ENCODE measurements at places on chromosomes 3 and 15. TPM values are rescaled to one million over a fixed set of nuclear protein-coding genes. Genes with fewer than 3 reads are reported as not detected.

DNA sequence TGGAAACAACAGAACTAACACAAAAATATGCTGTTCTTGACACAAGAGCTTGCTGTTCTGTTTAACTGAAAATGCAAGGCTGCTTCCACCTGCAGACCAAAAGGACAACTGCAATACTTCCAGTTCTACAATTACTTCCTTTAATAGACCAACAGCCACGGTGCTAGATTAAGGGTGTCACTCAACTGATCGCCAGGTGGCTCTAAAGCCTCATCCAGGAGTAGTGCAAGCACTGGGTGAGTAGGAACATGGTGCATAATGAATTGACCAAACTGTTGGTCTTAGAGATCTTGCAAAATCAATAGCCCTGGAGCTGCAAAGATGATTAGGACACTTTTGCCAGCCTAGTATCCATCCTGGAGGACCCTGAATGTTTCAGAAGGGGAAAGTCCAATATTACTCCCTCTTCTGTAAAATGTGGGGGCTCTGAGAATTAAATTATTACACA lies 3.6 kb upstream of the CLDN16 start:
- H3K27ac ChIP-seq = no peak overlapping the region
- no peak overlapping the region for H3K4me3 ChIP-seq
- H3K4me1 ChIP-seq = no peaks in the 10 kb centered on the region
- no peaks in the 10 kb centered on the region for H3K36me3 ChIP-seq

Gene TM4SF4
- 149 TPM for total RNA-seq

GRCh38 chr15:38961931-38962330 lies 397.3 kb upstream of the RASGRP1 start:
- no peaks in the 10 kb centered on the region for H3K36me3 ChIP-seq
- H3K4me1 ChIP-seq = no peaks in the 10 kb centered on the region
- H3K27me3 ChIP-seq = no peaks in the 10 kb centered on the region
- H3K27ac ChIP-seq = no peak overlapping the region
- H3K4me3 ChIP-seq = no peak overlapping the region
- DNase-seq = no peak

Gene CHDH
- total RNA-seq = 21.5 TPM

Gene CCR5
- 0.78 TPM for total RNA-seq

DNA sequence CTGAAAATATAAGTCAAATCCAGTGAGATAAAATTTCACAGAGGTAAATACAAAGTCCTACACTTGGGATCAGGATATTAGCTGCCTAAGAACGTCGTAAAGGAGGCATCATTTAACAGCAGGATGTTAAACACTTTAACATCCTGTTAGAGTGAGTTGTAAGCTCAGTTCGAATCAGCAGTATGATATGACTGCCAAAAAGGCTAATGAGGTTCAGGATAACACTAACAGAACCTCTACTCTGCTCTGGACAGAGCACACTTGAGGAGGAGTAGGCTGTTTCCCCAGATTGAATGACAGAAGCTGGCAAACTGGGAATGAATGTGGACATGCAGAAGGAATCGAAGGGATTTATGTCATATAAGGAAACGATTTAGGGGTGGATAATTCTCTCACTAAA lies 227.1 kb upstream of the CD96 start:
- DNase-seq = no peak
- H3K4me3 ChIP-seq = no peak overlapping the region
- no peaks in the 10 kb centered on the region for H3K27me3 ChIP-seq
- H3K4me1 ChIP-seq = peaks cover 13% of the 10 kb centered on the region
- H3K36me3 ChIP-seq = no peaks in the 10 kb centered on the region
- no peak overlapping the region for H3K27ac ChIP-seq

GRCh38 chr3:12395349-12396012 lies 88.8 kb upstream of the TSEN2 start:
- no peak for DNase-seq
- H3K4me3 ChIP-seq = no peak overlapping the region
- no peaks in the 10 kb centered on the region for H3K36me3 ChIP-seq
- no peaks in the 10 kb centered on the region for H3K4me1 ChIP-seq

GRCh38 chr3:32885283-32885901 lies 66.1 kb upstream of the CCR4 start:
- DNase-seq = no peak
- no peak overlapping the region for H3K4me3 ChIP-seq
- H3K4me1 ChIP-seq = no peaks in the 10 kb centered on the region

Gene STAB1
- total RNA-seq = 55.3 TPM

- no peaks in the 10 kb centered on the region for H3K27me3 ChIP-seq
- no peak overlapping the region for H3K27ac ChIP-seq
- H3K36me3 ChIP-seq = no peaks in the 10 kb centered on the region
- no peaks in the 10 kb centered on the region for H3K4me1 ChIP-seq
Measured at GRCh38 chr3:35120026-35120425, 519.3 kb upstream of the ARPP21 start.

GRCh38 chr3:138394156-138394555 lies 40.3 kb upstream of the ESYT3 start:
- H3K36me3 ChIP-seq = no peaks in the 10 kb centered on the region
- no peak for DNase-seq
- no peak overlapping the region for H3K4me3 ChIP-seq

DNA sequence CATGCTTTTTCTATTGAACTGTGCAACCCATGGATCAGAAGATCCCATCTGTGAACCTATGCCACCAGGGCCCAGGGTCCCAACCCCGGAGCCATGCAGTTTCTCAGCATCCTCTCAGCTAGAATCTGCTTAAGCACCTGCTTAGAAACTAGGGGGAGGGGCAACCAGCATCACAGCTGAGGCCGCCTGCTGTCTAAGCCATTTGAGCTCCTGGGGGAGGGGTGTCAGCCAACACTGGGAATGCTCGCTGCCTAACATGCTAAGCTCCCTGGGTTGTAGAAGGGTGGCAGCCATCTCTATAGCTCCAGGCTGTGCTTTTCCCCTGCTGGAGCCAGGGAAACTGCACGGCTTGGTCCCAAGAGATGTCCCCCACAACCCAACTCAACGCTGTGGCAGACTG lies 322.8 kb downstream of the EDEM1 start:
- no peak for DNase-seq
- H3K4me1 ChIP-seq = no peaks in the 10 kb centered on the region
- H3K36me3 ChIP-seq = no peaks in the 10 kb centered on the region
- no peak overlapping the region for H3K27ac ChIP-seq
- no peaks in the 10 kb centered on the region for H3K27me3 ChIP-seq
- no peak overlapping the region for H3K4me3 ChIP-seq

GRCh38 chr15:60651734-60652141 lies 172.8 kb upstream of the ICE2 start:
- no peak overlapping the region for H3K4me3 ChIP-seq
- no peak overlapping the region for H3K27ac ChIP-seq

- no peak overlapping the region for H3K4me3 ChIP-seq
- peak; percentile 70 for DNase-seq
- H3K27ac ChIP-seq = no peak overlapping the region
Measured at GRCh38 chr3:73352841-73353645, 271.7 kb downstream of the PDZRN3 start.

- H3K4me1 ChIP-seq = no peaks in the 10 kb centered on the region
- H3K27ac ChIP-seq = no peak overlapping the region
- H3K4me3 ChIP-seq = no peak overlapping the region
- no peaks in the 10 kb centered on the region for H3K27me3 ChIP-seq
- peak; percentile 54 for DNase-seq
Measured at GRCh38 chr3:37700466-37701248, 161.0 kb upstream of the CTDSPL start.

Gene MAGI1
- 63.6 TPM for total RNA-seq

- peaks cover 9% of the 10 kb centered on the region for H3K4me1 ChIP-seq
- no peak overlapping the region for H3K4me3 ChIP-seq
- H3K27ac ChIP-seq = no peak overlapping the region
- H3K36me3 ChIP-seq = no peaks in the 10 kb centered on the region
- no peaks in the 10 kb centered on the region for H3K27me3 ChIP-seq
- no peak for DNase-seq
Measured at GRCh38 chr15:75713338-75713895, 769 bp upstream of the CSPG4 start.

Gene DAPK2
- total RNA-seq = 2.9 TPM

Gene CD96
- 0.33 TPM for total RNA-seq

Gene GRK7
- not detected for total RNA-seq

DNA sequence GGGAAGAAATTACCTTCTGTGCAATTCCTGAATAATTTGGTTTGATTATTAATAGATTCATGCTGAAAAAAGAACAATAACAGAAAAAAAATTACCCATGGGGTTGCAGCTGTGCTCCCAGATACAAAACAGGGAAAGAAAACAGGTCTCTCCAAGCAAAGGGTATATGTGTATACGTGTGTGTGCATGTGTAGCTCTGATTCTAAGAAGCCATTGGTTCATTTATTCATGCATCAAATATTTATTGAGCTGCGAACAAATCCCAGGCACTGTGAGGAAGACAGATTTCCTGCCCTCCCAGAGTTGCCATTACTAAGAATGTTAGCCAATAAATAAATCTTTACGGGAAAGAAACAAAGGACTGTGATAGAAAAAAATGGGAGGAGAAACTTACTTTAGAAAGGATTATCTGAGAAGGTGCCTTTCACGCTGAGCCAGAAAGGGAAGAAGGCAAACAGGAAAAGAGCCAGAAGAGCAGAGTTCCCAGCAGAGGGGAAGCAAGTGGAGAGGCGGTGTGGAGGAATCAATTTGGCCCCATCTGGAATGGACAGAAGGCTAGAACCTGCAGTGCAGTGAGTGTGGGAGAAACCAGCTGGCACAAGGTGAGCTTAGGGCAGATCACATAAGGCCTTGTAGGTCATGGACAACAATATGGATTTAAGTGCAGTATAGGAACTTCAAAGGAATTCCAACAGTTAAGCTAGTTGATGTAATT lies 20.7 kb downstream of the CHL1 start:
- H3K4me3 ChIP-seq = no peak overlapping the region
- no peak for DNase-seq
- no peaks in the 10 kb centered on the region for H3K27me3 ChIP-seq
- no peak overlapping the region for H3K27ac ChIP-seq
- no peaks in the 10 kb centered on the region for H3K4me1 ChIP-seq
- H3K36me3 ChIP-seq = no peaks in the 10 kb centered on the region

DNA sequence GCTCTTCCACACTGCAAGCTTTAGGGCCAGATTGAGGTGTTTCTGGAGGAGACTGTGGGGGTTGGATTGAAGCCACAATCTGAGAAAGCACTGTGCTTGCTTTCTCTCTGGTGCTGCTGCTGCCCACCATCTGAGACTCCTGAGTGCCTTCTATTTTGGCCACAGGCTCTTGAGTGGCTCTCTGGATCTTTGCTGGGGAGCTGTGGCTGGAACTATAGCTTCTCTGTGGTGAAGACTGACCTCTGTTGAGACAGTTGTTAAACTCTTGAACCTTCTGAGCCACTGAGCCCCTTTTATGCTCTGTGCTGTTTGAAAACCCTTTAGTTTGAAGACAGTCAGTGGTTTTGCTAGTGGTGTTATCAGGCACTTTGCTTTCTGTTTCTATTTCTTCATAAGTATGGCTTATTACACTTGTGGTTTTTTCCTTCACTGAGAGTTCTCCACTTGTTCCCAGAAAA lies 108.7 kb upstream of the TSPAN3 start:
- no peak overlapping the region for H3K4me3 ChIP-seq
- no peaks in the 10 kb centered on the region for H3K36me3 ChIP-seq
- DNase-seq = no peak
- H3K27me3 ChIP-seq = no peaks in the 10 kb centered on the region
- H3K27ac ChIP-seq = no peak overlapping the region

Gene FETUB
- not detected for total RNA-seq

GRCh38 chr3:52278510-52279069 lies at the start of gene WDR82:
WDR82 (minus strand) TSS chr3:52278649; CDS start chr3:52278361, 288 bp downstream.
- H3K27ac ChIP-seq = peak within 1 kb of the TSS; percentile 98
- no peaks in the 10 kb centered on the region for H3K27me3 ChIP-seq
- H3K4me1 ChIP-seq = peaks cover 66% of the 10 kb centered on the region
- peak within 1 kb of the TSS; percentile 55 for H3K4me3 ChIP-seq
- no peaks in the 10 kb centered on the region for H3K36me3 ChIP-seq

DNA sequence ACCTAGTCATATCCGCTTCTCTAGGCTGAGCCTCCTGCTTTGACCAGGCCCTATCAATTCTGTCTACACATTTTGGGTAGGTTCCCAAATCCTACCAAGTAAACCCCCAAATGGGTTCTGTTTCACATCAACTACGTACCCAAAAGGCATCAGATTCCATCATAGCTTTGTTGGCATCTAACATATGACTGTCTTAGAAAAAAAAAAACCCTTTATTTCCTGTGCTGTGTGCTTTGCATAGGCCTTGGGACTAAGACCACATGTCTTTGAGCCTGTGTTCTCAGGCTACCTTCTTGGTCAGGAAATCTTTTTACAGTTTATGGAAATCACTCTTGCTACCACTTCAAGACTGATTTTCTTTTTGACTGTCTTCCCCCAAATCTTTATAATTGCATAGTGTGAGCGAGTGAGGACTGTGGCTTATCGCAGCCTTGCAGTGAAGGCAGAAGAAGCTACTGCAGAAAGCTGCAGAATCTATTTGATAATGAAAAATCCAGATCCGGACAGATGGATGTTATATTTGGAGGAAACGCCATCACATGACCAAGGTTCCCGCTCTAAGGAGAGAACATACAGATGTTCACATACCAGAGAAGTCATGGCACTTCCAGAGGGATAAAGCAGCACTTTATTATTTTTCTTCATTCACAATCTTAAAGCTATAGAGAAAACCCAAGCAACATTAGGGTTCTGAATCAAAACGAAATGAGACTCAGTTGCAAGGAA lies 111.2 kb downstream of the EOMES start:
- DNase-seq = no peak
- H3K36me3 ChIP-seq = no peaks in the 10 kb centered on the region
- H3K27ac ChIP-seq = no peak overlapping the region
- no peaks in the 10 kb centered on the region for H3K4me1 ChIP-seq
- no peaks in the 10 kb centered on the region for H3K27me3 ChIP-seq
- no peak overlapping the region for H3K4me3 ChIP-seq

Gene TMEM212
- total RNA-seq = not detected

Gene DGKG
- total RNA-seq = 16.2 TPM

Gene COLQ
- 1.8 TPM for total RNA-seq

Gene ECT2
- 0.99 TPM for total RNA-seq

- H3K27me3 ChIP-seq = no peaks in the 10 kb centered on the region
- no peak overlapping the region for H3K4me3 ChIP-seq
- H3K27ac ChIP-seq = no peak overlapping the region
- no peak for DNase-seq
- H3K36me3 ChIP-seq = no peaks in the 10 kb centered on the region
Measured at GRCh38 chr3:1037631-1038030, 55.2 kb upstream of the CNTN6 start.

- H3K27ac ChIP-seq = no peak overlapping the region
- no peaks in the 10 kb centered on the region for H3K27me3 ChIP-seq
- no peak for DNase-seq
- no peaks in the 10 kb centered on the region for H3K4me1 ChIP-seq
Measured at GRCh38 chr3:103025880-103026279, 591.1 kb downstream of the ZPLD1 start.

- no peaks in the 10 kb centered on the region for H3K36me3 ChIP-seq
- H3K27ac ChIP-seq = no peak overlapping the region
- DNase-seq = no peak
- H3K27me3 ChIP-seq = no peaks in the 10 kb centered on the region
- no peaks in the 10 kb centered on the region for H3K4me1 ChIP-seq
Measured at GRCh38 chr3:46143951-46144473, 64.1 kb downstream of the CCR1 start.

Measured in body of pancreas (tissue), 4 donors.